Hematopoietic multipotent progenitor cell treated with erythropoietin and hydrocortisone succinate and interleukin-3 and kit ligand, for 4 days (in vitro differentiated cells): ENCODE measurements at places on chromosomes 6 and 20.

DNA sequence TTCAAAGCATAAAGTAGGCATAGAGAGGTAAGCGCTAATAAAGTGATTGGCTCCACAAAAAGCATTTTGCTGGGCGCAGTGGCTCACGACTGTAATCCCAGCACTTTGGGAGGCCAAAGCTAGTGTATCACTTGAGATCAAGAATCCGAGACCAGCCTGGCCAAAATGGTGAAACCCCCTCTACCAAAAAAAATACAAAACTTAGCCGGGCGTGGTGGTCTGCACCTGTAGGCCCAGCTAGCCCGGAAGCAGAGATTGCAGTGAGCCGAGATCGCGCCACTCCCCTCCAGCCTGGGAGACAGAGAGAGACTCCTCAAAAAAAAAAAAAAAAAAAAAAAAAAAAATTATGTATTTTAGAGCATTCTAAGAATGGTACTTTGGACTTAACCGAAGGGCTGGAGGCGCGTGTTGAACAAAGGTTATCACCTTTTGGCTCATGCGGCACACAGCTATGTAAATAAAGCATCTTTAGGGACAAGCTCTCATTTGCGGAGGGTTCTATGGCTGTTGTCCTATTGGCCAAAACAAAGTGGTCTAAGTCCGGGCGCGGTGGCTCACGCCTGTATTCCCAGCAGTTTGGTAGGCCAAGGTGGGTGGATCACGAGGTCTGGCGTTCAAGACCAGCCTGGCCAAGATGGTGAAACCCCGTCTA, 17.4 kb downstream of the HFE start:
- DNase-seq: no peak

DNA sequence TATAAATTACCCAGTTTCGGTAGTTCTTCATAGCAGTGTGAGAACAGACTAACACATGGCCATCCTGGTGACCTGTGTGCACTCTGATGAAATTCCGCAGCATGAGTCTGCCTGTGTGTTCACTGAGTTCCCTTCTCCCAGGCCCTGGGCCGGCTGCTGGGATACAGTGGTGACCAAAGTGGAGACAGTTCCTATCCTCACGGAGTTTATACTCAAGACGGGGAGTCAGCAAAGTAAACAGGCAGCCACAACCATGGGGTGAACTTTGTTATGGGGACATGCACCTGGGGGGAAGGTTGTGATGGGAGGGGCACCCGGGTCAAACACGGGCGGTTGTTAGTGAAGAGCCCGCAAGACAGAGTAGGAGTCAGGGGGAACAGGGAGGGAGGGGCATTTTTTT, 202.0 kb downstream of the CDH4 start:
- no peak for DNase-seq

DNA sequence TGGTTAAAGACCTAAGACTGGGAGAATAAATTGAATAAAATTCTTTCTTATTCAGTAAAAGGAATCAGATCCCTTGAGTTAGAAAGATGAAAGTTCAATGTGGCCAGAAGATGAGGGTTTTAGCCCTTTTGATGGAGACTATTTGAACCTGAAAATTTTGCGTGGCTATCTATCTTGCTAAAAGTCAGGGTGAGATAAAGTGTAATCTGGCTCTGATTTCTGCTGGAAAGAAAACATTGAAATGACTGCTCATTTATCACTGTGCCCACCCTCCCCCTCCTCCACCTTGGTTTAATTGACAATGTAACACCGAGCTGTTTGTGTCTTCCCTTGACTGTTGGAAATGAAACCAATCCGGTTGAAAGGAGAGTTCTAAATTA, 32.9 kb upstream of the TCF21 start:
- no peak for DNase-seq

- peak; percentile 54 for DNase-seq
These were observed 521 bp downstream of the CDK5RAP1 start for GRCh38 chr20:33400812-33401183.

DNA sequence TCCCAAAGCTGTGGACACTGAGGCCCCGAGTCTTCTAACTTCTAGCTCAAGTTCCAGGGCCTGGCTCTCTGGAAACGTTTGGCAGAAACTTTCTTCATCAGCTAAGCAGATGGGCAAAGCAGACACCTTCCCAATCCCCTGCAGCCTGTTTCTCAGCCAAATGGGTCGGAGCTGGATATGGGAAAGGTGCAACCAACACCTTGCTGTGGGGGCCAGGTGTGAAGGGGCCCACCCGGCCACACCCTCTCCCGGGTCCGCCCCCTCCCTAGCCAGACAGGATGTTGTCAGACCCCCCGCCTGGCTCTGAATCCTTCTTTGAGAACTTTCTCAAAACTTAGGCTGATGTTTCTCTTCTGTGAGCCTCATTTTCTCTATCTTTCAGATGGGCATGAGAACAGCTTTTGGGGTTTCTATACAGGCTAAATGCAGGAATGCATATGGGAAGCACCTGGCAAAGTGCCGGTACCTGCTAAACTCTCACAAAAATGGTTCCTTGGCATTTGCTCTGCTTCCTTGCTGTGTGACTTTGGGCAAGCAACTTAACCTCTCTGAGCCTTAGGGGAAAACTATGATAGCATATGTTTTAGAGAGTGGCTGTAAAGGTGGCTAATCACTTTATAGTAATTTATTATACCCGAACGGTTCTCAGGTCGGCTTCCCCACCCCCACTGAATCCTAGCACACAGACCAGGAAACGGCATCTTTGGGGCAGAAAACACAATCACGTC, 1.8 kb downstream of the SNAI1 start:
- no peak for DNase-seq
